Aortic smooth muscle cell (primary cell): ENCODE measurements at places on chromosomes 7 and 10. TPM values are rescaled to one million over a fixed set of nuclear protein-coding genes. Genes with fewer than 3 reads are reported as not detected.

The IDI2 gene
- not detected in 2 replicates for total RNA-seq

The DLG5 gene
- 24.4 and 34.3 TPM in 2 replicates for total RNA-seq

The GSTO2 gene
- total RNA-seq: 3.4 and 3.6 TPM in 2 replicates

The CALML5 gene
- total RNA-seq: not detected in 2 replicates

The SPDYE2 gene
- not detected in 2 replicates for total RNA-seq

The SLC26A3 gene
- total RNA-seq: not detected in 2 replicates

The SFRP5 gene
- total RNA-seq: not detected in 2 replicates

The PTF1A gene
- not detected in 2 replicates for total RNA-seq

The PLAC9 gene
- 69.5 and 73.6 TPM in 2 replicates for total RNA-seq

The ARMH3 gene
- 8.7 and 9.6 TPM in 2 replicates for total RNA-seq

The SLC13A1 gene
- total RNA-seq: not detected in 2 replicates

The CYP2E1 gene
- 0.40 and 0.56 TPM in 2 replicates for total RNA-seq

The HOXA4 gene
- total RNA-seq: 0.12 and 0.13 TPM in 2 replicates

The HABP2 gene
- total RNA-seq: not detected in 2 replicates

The EPO gene
- total RNA-seq: not detected in 2 replicates

The CALHM1 gene
- not detected in 2 replicates for total RNA-seq

The AGMO gene
- 0.93 and 1.6 TPM in 2 replicates for total RNA-seq

The STEAP1B gene
- 18.9 and 28.8 TPM in 2 replicates for total RNA-seq

The PLOD3 gene
- 61.0 and 65.7 TPM in 2 replicates for total RNA-seq

The DNAH11 gene
- total RNA-seq: 0.40 and 0.68 TPM in 2 replicates

The PTER gene
- total RNA-seq: 9.8 and 11.5 TPM in 2 replicates
